ENCODE measurements at places on chromosomes 12 and 14.
A peak's percentile ranks its signal among the peaks of the same experiment; 100 is the strongest.

DNA sequence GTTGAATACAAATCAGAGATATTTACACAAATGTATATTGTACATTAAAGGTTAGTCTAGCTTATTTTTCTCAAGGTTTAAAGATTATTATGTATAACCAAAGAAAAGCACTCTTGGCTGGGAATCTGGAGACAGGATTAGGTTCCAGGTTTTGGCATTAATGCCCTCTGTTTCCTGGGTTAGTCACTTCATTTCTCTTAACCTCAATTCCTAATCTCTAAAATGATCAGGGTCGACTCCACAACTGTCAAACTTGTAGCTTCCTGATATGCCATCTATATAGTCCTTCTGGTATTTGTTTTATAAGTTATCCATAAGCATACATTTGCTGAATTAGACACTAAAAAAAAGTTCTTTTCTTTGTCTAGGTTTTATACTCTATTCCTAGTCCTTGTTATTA, 2.6 kb downstream of the ITPR2 start:
- DNase-seq = no peak

GRCh38 chr14:55752580-55753390, 172.8 kb downstream of the KTN1 start:
- peak; percentile 68 for DNase-seq

- DNase-seq = no peak
Measured at GRCh38 chr12:86389949-86390348, 133.8 kb upstream of the MGAT4C start.

- DNase-seq = no peak
Measured at GRCh38 chr12:7749442-7749841, 2.3 kb upstream of the CLEC4C start.

DNA sequence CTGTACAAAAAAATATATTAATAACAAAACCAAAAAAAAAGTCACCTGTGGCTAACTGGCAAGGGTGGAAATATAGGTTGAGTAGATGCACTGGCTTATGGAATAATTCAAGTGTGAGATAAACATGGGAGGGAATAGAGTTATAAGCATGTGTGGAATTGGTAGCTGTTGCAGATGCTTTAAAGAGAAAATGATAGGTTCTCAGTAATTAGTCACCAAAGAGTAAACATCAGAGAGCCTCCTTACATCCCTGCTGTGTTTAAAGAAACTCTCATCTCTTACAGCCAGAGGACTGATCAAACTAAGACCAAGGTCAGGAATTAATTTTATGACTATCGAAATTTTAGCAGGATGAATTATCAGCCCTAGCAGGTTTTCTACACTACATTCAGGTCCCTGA, 70.5 kb downstream of the EGLN3 start:
- DNase-seq = no peak

DNA sequence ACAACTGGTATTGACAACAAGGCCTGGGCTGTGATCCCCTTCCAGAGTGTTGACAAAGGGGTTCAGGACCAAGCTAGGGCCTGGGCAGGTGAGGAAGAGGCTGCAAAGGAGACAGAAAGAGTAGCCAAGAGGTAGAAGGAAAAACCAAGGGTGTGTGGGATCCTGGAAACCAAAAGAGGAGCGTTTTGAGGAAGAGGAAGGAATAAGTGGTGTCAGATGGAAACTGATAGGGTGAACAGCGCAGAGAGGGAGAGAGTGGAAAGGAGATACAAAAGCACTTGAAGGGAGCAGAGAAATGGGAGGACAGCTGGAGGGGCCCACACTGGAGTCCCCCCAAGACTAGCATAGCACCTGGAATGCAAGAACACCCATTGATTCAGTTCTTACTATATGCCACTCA, 8.3 kb upstream of the HVCN1 start:
- no peak for DNase-seq

DNA sequence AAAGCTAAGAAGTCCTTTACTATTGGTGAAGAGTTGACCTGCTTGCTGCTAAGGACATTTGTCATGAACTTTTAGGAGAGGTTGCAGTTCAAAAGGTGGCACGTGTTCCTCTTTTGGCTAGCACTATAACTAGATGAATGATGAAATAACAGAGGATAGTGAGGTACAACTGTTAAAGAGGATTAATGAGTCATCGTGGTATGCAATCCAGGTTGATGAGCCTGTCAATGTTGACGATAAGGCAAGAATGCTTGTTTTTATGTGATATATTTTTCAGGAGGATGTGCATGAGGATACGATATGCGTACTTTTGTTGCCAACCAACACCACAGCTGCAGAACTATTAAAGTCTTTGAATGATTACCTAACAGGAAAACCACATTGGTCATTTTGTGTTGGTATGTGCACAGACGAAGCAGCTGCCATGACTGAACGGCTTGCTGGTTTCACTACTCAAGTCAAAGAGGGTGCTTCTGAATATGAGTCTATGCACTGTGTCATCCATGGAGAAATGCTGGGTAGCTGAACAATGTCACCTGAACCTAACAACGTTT, 10.6 kb downstream of the CEP128 start:
- peak; percentile 97 for DNase-seq

DNA sequence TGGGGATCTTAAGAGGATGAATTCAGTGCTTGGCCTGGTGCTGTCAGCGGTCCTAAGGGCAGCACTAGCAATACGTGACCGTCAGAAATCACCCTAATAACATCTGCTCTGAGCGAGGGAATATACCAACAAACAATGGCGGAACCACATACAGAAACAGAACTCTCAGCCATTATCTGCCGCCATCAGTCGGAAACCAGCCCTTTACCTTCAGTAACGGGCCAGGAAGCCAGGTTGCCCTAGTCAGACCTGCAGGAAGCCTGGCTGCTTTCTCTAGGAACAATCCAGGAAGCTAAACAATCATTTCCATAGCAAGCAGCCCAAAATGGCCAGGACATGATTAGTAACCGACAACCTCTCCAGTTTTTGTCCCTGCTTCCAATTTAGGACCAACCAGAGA, 5.6 kb downstream of the CDCA4 start:
- DNase-seq = no peak

- DNase-seq = peak; percentile 10
Measured at GRCh38 chr12:79326222-79326621, 364.5 kb downstream of the PAWR start.

- no peak for DNase-seq
Measured at GRCh38 chr12:2322554-2323120, 269.9 kb downstream of the CACNA1C start.

DNA sequence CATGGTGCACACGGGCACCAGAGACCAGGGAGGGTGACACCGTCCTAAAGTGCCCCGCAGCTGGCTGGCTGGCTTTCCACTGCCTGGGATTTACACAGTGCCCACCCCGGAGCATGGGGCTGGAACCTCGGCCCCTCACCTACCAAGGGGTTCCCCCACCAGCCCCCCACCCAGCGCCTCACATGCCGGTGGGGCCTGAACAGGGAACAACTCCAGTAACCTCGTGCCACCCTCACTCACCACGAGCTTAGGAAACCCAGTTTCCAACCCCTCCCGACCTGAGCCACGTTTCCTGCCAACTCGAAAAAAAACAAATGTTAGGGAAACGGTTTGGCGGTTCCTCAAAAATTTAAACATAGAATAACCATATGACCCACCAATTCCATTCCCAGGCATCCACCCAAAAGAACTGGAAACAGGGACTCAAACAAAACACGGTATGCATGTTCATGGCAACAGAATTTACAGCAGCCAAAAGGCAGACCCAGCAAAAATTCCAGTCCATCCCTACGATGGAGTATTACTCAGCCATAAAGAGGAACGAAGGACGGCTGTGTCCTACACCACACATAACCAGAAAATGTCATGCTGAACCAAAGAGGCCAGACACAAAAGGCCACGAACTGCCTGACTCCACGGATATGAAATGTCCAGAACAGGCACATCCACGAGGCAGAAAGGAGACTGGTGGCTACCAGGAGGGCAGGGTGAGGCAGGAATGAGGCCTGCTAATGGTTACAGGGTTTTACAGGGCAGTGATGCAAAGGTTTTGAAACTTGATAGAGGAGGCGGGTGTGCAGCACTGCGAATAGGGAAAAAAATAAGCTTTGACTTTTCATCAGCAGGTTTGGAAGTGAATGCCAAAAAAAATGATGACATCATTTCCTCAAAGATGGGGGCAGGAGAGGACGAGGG, 68.9 kb downstream of the NCOR2 start:
- DNase-seq = no peak

GRCh38 chr12:126936181-126936851, 1330.7 kb upstream of the TMEM132C start:
- DNase-seq = peak; percentile 74

DNA sequence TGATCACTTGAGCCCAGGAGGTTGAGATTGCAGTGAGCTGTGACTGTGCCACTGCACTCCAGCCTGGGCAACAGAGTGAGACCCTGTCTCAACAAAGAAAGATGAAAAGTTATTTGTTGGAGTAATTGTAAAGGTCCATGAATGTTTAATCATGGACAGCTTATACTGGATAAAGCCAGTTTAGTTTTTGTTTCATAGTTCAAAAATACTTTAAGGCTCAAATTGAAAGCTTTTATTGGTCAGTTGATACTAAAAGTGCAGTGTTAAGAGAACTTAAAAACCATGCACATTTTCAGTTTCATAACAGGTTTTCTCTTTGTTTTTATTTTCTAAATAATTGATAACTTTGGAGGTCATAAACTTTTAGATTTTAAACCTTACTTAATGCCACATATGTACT, 108.4 kb downstream of the MON2 start:
- DNase-seq = no peak

- peak; percentile 42 for DNase-seq
Measured at GRCh38 chr14:94088516-94088915, 7.4 kb downstream of the IFI27L1 start.

DNA sequence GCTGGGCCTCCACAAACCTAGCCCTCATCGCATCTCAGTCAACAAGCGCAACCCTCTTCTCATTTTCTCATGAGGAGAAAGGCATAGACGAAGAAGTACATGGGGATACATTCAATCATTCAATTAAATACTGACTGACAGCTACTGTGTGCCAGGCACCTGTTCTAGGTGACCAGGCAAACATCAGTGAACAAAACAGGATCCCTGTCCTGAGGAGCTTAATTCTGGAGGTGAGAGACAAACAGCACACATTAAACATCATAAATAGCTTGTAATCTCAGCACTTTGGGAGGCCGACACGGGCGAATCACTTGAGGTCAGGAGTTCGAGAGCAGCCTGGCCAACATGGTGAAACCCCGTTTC, 362 bp upstream of the ACYP1 start:
- no peak for DNase-seq

DNA sequence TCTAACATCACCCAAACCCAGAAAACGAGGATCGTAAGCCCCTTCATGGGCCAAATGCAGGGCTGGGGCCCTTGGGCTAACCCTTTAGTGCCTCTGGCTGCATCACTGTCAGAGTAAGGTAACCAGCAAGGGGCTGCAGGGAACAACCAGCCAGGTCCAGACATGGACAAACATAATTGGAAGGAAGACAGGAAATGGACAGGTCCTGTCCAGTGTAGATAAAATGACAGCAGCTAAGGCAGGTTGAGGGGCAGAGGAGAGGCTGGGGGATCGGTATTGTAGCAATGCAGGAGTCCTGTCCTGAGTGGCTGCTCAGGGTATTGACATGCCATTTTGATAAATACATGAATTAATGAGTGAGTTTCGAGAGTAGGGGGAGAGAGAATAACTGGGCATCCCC, 29.8 kb downstream of the BICD1 start:
- DNase-seq = no peak

DNA sequence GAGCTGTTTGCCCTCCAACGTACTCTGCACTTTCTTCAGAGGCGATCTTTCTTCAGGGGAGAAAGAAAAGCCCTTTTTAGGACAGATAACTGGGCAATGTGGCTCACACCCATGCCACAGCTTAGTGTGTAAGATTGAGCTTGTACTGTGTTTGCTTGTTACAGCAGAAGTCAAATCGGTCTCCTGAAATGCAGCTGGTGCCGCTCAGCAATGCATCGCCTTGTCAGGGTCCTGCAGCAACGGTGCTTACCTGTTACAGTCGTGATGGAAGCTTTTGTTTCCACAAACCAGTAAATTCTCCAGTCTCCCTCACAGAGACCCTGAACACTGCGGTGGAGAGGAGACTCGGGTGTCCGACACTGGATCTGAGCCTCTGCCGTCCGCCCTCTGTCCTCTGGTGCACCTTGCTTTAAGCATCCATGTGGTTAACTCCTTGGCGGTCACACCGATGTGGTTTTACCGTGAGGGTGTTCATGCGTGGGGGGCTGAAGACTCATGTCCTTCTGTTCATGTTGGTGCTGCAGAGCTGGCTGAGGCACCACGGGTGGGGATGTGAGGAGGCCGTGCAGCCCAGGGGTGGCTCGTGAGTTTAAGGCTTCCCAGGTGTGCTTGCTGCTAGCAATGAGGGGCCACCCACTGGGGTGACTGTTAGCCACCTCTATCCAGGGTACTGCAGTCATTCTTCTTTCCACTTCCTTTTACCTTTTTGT, 47.3 kb downstream of the FBXL14 start:
- DNase-seq = peak; percentile 30

DNA sequence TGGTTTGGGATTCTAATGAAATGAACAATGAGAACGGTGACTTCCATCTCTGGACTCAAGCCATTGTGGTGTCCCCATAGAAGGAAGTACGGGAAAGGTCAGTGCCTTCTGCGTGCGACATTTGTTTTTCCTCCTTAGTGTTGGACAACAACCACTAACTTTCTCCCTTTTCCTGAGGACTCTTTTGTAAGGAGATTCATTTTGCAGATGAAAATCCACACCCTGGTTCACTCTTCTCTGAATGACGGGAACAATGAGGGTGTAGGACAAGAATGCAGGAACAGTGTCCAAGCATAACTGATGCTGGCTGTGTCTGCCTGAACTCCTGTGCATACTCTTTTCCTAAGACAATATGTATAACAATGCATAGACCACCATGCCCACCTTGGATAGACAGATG, 176.4 kb downstream of the STXBP6 start:
- DNase-seq = no peak

DNA sequence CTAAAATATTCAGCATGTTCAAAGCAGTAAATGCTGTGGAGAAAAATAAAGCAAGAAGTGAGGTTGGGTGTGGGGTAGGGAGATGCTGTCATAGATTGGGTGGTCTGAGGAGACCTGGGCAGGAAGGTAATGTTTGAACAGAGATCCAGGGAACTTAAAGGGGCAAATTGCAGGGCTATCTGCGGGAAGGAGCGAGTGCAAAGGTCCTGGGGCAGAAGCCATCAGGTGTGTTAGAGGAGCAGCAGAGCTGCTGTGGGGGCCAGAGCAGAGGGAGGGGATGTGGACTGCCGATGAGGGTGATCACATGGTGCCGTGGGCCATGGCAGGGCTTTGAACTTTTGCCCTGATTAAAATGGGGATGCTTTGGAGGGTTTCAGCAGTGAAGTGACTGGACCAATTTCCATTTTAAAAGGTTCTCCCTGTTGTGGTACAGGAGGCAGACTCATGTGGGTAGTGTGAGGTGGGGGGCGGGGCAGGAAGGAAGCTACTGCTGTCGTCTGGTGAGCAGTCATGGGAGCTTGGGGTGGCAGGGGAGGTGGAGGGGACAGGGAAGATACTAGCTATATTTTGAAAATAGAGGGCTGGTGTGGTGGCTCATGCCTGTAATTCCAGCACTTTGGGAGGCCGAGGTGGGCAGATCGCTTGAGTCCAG, 145.0 kb downstream of the AACS start:
- DNase-seq = no peak

GRCh38 chr12:97112136-97112535, 205.1 kb downstream of the NEDD1 start:
- DNase-seq = peak; percentile 91
